ENCODE measurements at places on chromosomes 1 and 21.

DNA sequence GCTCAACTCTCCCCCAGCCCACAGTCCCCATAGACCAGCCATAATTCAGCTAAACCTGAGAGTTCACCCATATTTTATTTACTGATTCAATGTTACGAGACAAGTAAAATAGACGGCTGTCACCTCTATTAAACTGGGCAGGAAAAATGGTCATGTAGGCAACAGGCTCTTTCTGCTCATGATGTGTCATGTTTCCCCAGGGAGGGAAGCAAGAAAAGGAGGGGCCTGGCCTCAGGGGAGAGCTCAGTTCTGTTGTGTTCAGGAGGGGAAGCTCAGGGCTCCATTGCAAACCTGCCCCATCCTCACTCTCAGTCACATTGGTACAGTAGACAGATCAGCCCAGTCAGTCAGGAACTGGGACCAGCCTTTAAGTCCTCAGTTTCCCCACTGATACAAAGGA, 12.8 kb downstream of the GRIK3 start:
- no peak for DNase-seq

- DNase-seq, result peak; percentile 66
Measured at GRCh38 chr21:41167348-41168342, at the start of gene BACE2. Gene BACE2 (plus strand): TSS chr21:41168160. CDS start chr21:41168264, 104 bp downstream.

GRCh38 chr1:109089242-109090015, 1.1 kb upstream of the TMEM167B start:
- peak; percentile 78 for DNase-seq

DNA sequence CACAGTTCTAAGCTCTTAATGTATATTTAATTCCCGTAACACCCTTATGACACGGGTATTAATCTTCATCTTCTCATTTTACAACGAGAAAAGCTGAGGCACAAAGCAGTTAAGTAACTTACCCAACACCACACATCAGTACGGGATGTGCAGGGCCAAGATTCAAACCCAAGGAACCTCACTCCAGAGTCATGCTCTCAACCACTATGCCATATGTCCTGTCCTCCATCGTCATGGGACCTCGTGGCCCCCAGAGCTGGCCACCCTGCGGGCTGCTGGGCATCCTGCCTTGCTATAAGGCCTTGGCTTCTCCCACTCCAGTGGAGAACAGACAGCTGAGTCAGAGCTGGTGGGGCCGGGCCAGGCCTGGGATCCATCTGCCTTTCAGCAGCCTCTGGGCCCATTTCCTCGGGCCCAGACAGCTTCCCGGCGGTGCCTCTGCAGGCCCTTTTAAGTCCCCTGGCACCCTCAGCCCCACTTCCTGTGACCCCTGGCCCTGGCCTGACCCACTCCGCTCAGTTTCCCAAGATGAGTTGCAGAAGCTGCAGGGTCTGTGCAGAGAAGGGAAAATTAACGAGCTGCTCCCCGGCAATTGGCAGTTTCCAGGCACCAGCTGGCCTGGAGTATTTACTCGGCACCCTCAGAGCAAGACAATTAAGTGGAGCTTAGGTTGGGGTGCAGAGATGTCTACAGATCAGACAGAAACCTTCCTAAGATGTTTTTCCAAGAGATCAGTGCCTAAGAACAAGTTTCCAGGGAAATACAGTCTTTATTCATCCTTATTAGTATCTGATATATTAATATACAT, 98.2 kb downstream of the EPHB2 start:
- no peak for DNase-seq

GRCh38 chr1:89565521-89565920, 40.9 kb downstream of the LRRC8B start:
- DNase-seq, result no peak

DNA sequence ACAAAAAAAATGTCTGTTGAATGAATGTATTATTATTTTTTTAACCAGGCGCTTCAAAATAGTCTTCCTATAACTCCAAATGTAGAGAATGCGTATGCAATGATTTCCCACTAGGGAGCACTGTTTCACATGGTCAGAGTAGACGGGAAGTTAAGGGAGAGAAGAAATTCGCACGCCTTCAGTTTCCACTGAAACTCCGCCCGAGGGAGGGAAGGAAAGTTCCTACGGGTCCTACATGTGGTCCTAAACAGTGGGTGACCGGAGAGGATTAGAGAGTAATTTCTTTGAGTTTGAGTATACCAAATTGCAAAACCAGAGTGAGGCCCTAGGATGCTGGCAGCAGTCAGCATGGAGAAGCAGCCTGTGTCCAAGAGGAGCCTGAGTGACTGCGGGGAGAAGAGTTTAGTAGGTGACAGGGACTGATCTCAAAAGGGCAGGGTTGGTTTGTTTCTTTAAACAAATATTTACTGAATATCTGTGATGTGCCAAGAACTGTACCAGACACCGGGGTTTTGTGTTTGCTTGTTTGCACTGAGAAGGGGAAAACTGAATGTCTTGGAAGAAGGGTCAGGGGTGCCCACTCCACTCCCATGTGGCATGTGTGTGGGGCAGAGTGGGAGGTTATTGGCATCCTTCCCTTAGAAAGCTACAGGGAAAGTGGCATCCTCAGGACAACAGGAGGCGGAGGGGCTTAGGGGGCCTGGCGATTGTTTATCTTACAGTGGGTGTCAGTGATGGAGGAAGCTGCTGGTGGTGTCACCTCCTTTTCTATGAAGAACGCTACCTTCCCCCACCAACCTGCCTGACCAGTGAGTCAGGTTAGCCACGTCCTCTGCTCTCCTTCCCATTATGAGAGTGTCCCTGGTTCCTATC, 22.8 kb downstream of the RNU5D-1 start:
- peak; percentile 63 for DNase-seq

- DNase-seq, result no peak
Measured at GRCh38 chr1:54947540-54947939, 32.9 kb upstream of the TMEM61 start.

DNA sequence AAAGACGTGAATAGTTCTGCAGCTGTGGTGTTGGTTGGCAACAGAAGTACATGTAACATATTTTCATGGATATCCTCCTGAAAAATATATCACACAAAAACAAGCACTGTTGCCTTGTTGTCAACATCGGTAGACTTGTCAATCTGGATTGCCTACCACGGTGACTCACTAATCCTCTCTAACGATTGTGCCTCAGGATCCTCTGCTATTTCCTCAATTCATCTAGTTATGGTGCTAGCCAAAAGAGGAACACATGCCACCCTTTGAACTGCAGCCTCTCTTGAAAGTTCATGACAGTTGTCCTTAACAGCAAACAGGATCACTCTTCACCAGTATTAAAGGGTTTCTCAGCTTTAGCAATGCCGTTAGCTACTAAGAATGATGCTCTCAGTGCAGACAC, 25.7 kb downstream of the RASAL2 start:
- no peak for DNase-seq

- no peak for DNase-seq
Measured at GRCh38 chr1:231807541-231807940, 181.0 kb downstream of the DISC1 start.

GRCh38 chr21:17903029-17903806, 84.1 kb upstream of the C21orf91 start:
- peak; percentile 10 for DNase-seq

- DNase-seq, result no peak
Measured at GRCh38 chr1:8555582-8555981, 237.7 kb downstream of the SLC45A1 start.

- DNase-seq, result no peak
Measured at GRCh38 chr1:183198463-183198862, 12.4 kb downstream of the LAMC2 start.

DNA sequence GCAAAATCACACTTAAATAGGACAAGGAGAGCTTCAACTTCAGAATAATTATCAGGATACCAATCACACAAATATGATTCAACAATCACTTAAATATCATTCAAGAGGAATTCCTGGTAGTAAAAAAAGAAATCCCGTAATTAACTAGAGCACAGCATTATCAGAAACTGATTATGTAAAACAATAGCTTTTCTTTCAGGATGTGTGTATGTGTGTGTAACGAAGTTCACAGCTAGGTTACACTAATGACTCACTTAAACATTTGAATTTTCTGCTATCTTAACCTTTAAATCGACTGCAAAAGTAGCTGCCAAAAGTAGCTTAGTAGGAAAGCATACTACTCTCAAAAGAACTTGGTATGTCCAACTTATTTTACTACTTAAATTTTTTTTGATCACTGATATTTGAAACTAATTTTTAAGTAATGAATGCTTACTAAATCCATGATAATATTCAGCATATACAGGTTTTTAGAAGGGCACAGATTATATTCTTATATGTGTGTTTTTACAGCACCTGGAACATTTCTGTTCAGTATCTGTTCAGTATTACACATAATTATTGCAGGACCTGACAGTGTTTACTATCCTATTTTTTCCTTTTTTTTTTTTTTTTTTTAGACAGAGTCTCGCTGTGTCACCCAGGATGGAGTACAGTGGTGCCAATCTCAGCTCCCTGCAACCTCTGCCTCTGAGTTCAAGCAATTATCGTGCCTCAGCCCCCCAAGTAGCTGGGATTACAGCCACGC, 4.2 kb downstream of the RERE start:
- DNase-seq, result no peak

DNA sequence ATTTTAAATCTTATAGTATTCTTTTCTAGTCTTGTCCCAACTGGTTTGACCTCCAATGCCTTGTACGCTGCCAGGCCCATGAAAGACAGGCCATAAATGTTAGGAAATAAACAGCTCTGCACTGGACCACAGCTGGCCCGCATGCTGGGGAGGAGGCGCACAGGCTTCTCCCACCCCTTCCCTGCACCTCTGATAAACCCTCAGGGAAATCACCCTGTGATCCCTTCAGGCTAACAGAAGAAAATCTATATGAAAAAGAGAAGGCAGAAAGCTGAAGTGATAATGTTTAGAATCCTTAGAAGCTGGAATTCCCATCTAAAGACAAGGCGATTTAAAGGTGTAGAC, 41.5 kb downstream of the COLGALT2 start:
- DNase-seq, result no peak

DNA sequence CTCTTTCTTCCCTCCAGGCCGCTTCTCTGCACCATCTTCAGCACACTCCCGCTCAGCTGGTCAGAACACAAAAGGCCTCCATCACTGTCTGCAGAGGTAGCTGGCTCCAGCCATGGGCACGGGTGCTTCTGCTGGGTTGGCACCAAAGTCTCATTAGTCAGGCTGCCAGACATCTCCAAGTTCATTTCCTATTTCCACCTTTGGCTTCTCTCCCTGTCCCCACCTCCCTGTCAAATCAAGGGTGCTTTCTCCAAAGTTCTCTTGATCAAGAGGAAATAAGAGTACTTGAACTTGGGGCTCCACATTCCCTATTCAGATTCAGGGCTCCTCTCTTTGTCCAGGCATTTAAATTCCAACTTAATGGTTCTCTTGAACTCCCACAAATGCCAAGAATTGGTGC, 33.9 kb upstream of the GRIK3 start:
- DNase-seq, result peak; percentile 53

GRCh38 chr1:27868932-27869718, 3.2 kb upstream of the THEMIS2 start:
- no peak for DNase-seq

- DNase-seq, result no peak
Measured at GRCh38 chr1:20956272-20956671, 169.2 kb upstream of the HP1BP3 start.

- no peak for DNase-seq
Measured at GRCh38 chr1:216937491-216937890, 214.3 kb upstream of the ESRRG start.

- no peak for DNase-seq
Measured at GRCh38 chr1:219308367-219308766, 134.7 kb downstream of the LYPLAL1 start.

DNA sequence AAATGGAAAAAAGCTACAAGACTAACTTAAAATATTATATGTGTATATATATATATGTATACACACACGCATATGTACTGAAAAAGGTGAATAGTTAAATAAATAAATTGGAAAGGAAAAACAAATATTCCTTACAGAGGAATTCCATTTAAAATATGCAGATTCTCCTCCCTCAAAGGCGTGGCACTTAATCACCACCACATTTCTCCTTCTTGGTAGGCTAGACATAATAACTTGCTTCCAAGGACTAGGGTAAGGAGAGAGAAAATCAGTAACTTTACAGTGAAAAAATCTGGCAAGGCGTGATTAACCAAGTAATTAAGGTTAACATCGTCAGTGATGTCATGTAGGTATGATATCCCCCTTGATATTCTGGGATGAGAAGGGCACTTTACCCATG, 84.0 kb upstream of the USP25 start:
- DNase-seq, result no peak

DNA sequence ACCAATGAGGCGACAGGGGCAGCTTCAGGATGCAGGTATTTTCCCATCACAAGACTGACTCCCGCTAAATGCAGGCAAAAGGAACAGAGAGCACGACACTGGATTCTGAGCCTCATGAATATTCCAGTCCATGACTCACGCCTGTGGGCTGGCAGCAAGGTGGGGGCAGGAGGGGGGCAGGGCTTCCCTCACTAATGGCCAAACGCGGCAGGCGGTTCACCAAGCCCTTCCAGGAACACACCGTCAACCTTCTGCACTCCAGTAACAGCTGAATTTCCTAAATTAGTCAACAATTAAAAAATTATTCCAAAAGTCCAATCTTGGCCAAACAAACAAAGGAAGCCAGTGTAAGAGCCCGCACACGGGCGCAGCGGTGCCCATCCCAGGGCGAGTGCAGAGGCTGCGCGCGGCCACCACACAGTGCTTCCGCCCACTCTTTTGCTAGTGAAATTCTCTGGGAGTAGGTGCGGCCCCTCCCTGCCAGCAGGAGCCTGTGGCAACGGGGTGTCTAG, 12.5 kb upstream of the GPR153 start:
- DNase-seq, result no peak

GRCh38 chr1:180311011-180311730, 81.1 kb downstream of the LHX4 start:
- no peak for DNase-seq

GRCh38 chr1:160644399-160644798, 2.4 kb downstream of the SLAMF1 start:
- no peak for DNase-seq

DNA sequence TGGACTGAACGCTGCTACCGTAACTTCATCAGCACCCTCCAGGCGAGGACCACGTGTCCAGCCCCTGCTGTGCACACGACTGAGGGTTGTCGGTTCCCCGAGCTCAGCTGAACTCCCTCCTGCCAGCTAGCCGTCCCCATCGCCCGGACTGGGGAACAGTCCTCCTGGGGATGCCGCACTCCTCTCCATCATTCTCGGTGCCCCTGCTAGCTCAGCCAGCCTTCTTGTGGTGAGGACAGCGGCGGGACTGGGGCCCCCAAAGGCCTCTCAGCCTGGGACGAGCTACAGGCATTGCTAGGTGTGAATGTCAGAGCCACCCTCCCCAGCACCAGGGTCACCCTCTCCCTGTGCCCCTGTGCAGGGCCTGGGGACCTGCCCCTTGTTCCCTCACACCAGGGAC, 8.8 kb upstream of the TTC34 start:
- no peak for DNase-seq

DNA sequence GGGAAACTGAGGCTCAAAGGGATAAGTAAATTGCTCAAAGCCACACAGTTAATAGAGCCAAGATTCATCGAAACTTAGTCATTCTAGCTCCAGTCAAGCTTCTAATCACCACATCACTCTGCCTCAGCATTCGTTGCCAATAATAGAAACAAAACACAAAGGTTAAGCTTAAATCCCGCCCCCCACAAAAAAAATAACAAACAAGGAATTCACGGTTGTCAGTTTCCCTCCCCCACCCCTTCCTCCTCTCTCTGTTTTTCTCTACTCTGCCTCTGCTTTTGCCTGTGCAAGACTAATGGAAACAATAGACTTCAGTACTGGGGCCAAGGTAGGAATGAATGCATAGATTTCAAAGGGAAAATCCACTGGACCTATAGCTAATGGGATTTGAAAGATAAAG, 70.7 kb upstream of the ZNF644 start:
- DNase-seq, result peak; percentile 51
